ENCODE measurements at places on chromosomes 16 and 17. TPM values are rescaled to one million over a fixed set of nuclear protein-coding genes. Genes with fewer than 3 reads are reported as not detected.
A peak's percentile ranks its signal among the peaks of the same experiment; 100 is the strongest.

DNA sequence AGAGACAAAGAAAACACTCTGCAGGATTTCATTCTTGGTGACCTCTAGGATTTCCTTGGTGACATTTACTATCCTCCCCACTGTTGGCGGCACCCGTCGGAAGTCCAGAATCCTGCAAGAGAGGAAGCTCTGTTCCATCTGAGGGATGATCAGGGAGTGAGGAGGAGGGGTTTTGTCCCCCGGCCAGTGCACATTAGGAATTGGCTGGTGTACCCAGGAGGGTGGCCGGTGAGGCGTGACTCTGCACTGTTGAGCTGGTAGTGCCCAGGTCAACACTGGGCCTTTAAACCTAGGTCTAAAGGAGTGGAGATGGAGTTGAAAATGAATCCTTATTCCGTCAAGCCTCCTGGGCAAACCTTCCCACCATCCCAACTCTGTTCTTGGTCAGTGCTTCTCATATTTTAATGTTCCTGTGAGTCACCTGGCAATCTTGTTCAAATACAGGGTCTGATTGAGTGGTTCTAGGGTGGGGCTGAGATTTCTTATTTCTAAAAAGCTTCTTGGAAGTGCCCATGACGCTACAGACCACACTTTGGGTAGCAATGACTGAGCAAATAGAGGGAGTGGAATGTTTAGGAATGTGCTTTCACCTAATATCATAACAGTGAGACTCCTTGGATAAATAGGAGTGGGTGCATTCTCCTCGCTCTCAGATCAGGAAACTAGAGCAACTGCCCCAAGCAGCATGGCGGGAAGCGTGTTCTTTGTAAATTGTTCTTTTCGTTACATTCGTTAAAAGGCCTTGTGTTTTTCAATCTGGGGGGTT is 30.7 kb downstream of the PRKAR1A start:
- DNase-seq: no peak
- H3K4me3 ChIP-seq: no peak overlapping the region
- H3K36me3 ChIP-seq: no peaks in the 10 kb centered on the region

- no peak overlapping the region for H3K27ac ChIP-seq
- DNase-seq: no peak
- no peaks in the 10 kb centered on the region for H3K36me3 ChIP-seq
- no peaks in the 10 kb centered on the region for H3K4me1 ChIP-seq
Observed at GRCh38 chr16:7716660-7717550, 384.3 kb downstream of the RBFOX1 start.

Gene SCPEP1
- 26.6 TPM for total RNA-seq

- H3K27me3 ChIP-seq: no peaks in the 10 kb centered on the region
- H3K4me1 ChIP-seq: no peaks in the 10 kb centered on the region
- peaks cover 21% of the 10 kb centered on the region for H3K36me3 ChIP-seq
- no peak overlapping the region for H3K27ac ChIP-seq
- DNase-seq: no peak
Observed at GRCh38 chr16:69890892-69891282, 60.2 kb upstream of the CLEC18A start.

Gene ABCA6
- 0.16 TPM for total RNA-seq

GRCh38 chr17:29140631-29141513 is 39.3 kb downstream of the MYO18A start:
- peaks cover 63% of the 10 kb centered on the region for H3K4me1 ChIP-seq
- DNase-seq: peak; percentile 74
- H3K27ac ChIP-seq: peak overlapping the region; percentile 48
- peaks cover 12% of the 10 kb centered on the region for H3K36me3 ChIP-seq

GRCh38 chr16:78142788-78143187 is 43.3 kb downstream of the WWOX start:
- DNase-seq: no peak
- no peak overlapping the region for H3K4me3 ChIP-seq
- H3K36me3 ChIP-seq: no peaks in the 10 kb centered on the region
- H3K27me3 ChIP-seq: no peaks in the 10 kb centered on the region
- no peaks in the 10 kb centered on the region for H3K4me1 ChIP-seq

Gene KRT25
- total RNA-seq: not detected

Gene CCL3
- total RNA-seq: 1,264 TPM

Gene KRTAP2-2
- total RNA-seq: not detected

GRCh38 chr17:44795928-44796327 is 34.2 kb downstream of the GJC1 start:
- no peaks in the 10 kb centered on the region for H3K4me1 ChIP-seq
- DNase-seq: no peak
- no peaks in the 10 kb centered on the region for H3K27me3 ChIP-seq

Gene RPRML
- total RNA-seq: not detected

Gene KRTAP4-1
- total RNA-seq: not detected

DNA sequence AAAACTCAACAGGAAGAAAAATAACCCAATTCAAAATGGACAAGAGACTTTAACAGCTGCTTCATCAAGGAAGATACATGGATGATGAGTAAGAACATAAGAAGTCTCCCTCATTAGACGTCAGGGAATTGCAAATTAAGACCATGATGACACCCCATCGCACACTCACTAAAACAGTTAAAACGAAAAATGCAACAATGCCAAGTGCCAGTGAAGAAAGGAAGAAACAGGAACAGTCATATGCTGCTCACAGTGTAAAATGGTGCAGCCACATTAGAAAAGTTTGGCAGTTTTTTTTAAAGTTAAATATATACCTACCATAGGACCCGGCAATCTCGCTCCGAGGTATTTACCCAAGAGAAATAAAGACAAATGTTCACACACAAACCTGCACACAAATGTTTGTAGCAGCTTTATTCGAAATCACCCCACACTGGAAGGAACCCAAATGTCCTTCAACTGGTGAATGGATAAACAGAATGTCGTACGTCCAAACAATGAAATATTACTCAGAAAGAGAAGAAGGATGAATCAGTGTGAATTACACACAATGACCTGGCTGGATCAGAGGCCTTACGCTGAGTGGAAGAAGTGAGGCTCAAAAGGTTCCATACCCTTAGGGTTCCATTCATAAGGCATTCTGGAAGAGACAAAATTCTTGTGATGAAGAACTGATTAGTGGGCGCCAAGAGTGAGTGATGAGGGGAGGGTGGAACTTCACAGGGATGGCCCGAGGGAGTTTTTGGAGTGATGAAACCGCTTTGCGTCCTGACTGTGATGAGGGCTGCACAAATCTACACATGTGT is 110.3 kb downstream of the C16orf95 start:
- no peaks in the 10 kb centered on the region for H3K36me3 ChIP-seq
- H3K27me3 ChIP-seq: no peaks in the 10 kb centered on the region
- DNase-seq: no peak
- no peaks in the 10 kb centered on the region for H3K4me1 ChIP-seq

Gene TMEM238L
- not detected for total RNA-seq

Gene HAS3
- 0.62 TPM for total RNA-seq

Gene LGALS9B
- total RNA-seq: not detected

Gene CD79B
- total RNA-seq: 18.1 TPM

- no peak overlapping the region for H3K4me3 ChIP-seq
- no peaks in the 10 kb centered on the region for H3K4me1 ChIP-seq
- no peak for DNase-seq
- H3K27me3 ChIP-seq: no peaks in the 10 kb centered on the region
Observed at GRCh38 chr17:81150377-81151077, 14.8 kb upstream of the PVALEF start.

Measured in CD8-positive, alpha-beta memory T cell (primary cell).